Stimulated activated CD4-positive, alpha-beta T cell treated with anti-CD3 and anti-CD28 coated beads, Interleukin-1b, Interleukin-23, amount 100 ng/mL, for 4 hours (primary cell): ENCODE measurements at places on chromosomes 12 and 14.
A peak's percentile ranks its signal among the peaks of the same experiment; 100 is the strongest.

DNA sequence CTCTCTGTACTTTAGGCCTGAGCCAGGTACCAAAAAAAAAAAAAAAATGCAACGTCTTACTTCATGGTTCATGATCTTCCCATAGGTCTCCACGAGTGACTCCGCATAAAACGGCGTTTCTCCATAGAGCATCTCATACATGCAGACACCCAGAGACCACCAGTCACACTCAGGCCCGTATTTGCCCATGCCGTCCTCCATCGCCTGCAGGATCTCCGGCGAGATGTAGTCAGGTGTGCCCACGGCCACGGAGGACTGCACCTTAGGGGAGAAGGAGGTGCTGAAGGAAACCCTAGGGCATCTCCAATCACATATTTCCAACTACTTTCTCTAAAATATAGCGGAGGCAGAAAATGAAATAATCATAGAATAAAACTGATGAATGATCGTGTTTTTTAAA, 61.0 kb downstream of the AMN start:
- DNase-seq: no peak

DNA sequence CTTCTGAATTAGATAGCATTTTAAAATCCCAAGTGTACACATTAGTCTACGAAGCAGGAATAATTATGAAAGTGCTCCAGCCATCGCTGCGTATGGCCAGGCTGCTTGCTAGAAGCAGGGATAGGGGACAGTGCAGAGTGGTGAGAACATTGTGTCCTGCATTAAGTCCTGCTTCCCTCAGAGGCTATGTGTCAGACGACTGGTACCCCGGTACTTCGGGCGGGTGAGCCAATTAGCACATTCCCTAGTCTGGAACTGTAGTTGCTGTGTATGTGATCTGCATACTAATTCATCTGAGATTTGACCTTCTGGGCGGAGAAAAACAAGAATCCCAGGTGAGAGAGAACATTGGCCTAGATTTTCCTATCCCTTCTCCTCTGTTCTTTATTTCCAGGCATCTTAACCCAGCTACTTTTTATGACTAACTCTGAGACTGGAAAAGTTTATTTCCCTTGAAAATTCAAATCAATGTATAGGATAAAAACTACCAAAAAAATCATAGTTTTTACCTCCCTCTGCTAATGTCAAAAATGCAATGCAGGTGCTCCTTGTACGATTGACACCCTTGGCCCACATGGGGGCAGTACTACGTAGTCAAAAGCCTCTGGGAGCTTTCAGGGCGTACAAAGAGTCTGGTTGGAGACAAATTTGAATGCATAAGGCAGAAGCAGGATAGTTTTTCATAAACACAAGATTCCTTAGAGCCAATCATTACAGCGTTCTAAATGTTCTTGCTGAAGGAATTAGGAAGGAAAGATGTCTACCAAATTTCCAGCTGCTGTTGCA, 764.3 kb downstream of the NOVA1 start:
- no peak for DNase-seq

DNA sequence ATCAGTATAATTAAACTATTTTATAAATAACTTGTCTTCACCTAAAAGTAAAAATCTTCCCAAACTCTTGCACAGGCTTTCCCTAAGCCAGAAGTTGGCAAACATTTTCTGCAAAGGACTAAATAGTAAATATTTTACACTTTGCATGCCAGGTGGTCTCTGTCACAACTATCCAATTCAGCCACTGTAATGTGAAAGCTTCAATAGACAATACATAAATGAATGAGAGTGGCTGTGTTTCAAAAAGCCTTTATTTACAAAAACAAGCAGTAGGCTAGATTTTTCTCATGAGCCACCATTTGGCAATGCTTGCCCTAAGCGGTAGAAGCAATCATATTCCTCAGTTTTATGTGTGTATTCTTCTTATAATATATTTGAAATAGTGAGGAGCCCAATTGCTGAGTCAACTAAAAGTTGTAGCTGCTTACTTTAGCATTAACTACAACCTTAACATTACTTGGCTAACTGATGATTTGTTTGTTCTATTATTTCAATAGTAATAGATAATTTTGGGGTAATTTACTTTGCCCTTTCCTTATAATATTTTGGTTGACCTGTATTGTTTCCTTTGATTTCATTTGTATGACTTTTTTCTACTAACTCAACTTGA, 236.0 kb upstream of the SYT1 start:
- DNase-seq: no peak

- DNase-seq: no peak
These were observed 251.5 kb downstream of the FOXN3 start for GRCh38 chr14:89165189-89166181.

- no peak for DNase-seq
These were observed 6.5 kb downstream of the EPS8 start for GRCh38 chr12:15782667-15783066.

GRCh38 chr12:119130523-119130922, 48.2 kb upstream of the HSPB8 start:
- DNase-seq: no peak

- DNase-seq: no peak
These were observed 1242.2 kb upstream of the TMEM132C start for GRCh38 chr12:127024791-127025190.

- no peak for DNase-seq
These were observed 1.8 kb upstream of the TCP11L2 start for GRCh38 chr12:106300761-106301160.

- DNase-seq: peak; percentile 16
These were observed 98.7 kb downstream of the GAS2L3 start for GRCh38 chr12:100672075-100672592.

DNA sequence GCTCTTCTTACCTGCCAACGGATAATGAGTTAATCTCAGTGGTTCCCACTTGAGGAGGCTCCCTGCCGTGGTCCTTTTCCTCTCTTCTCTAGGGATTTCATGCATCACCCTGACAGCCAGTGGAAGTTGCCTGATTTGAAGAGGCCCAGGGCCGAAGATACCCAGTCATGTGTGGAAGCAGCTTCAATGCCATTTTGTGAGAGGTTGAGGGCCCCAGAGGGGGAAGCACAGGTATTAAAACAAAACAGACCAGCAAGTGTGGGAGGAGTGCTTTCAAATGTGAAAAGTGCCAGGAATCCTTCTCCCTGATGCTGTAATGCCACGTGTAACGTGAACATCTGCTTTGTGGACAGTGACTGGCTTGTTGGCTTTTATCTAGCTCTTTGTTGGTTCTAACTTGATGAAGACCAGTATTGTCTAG, 1.5 kb downstream of the TCP11L2 start:
- DNase-seq: no peak

DNA sequence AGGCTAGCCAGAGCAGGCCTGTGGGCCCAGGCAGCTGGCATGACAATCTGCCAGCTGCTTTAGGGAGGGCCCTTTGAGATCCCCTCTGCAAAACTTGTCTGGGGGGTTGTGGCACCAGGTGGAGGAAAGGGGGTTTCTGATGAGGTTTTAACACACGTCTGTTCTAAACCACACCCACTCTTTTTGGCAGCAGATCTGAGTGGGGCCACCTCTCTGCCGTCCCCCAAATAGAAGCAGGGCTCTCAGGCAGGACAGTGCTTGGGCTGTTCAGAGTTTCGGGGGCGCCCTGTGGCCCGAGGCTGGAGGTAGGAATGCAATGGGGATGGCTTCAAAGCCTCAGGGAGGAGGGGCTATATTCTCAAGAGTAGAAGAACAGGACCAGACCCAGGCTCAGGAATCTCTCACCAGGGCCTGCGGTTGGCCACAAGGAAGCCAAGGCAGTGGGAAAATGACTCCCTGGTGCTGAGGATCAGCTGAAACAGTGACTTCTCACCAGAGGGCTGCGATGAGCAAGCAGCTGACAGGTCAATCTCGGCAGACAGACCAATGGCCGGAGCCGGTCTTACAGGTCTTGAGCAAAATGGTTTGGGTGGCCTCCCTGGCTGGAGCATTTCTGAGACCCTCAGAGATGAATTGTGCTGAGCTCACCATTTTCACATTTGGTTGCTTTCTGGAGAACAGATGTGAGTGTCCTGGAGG, 1.5 kb upstream of the KRT5 start:
- no peak for DNase-seq

DNA sequence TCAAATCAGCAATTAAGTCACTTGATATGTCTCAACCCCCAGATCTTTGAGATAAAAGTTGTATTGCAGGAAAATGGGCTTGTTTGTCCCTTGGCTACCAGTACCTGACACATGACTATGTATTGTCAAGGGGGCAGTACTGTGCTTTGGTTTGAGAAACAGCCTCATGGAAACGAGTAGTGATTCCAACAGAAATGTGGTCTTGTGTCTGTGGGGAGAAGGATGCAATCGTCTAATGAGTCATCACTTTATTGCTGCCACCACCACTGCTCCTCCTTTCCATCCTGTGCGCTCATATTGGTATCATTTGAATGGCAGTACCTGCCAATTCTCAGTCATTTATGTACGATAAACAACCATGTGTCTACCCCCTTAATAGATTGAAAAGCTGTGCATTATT, 72.8 kb upstream of the ARHGAP5 start:
- DNase-seq: no peak

DNA sequence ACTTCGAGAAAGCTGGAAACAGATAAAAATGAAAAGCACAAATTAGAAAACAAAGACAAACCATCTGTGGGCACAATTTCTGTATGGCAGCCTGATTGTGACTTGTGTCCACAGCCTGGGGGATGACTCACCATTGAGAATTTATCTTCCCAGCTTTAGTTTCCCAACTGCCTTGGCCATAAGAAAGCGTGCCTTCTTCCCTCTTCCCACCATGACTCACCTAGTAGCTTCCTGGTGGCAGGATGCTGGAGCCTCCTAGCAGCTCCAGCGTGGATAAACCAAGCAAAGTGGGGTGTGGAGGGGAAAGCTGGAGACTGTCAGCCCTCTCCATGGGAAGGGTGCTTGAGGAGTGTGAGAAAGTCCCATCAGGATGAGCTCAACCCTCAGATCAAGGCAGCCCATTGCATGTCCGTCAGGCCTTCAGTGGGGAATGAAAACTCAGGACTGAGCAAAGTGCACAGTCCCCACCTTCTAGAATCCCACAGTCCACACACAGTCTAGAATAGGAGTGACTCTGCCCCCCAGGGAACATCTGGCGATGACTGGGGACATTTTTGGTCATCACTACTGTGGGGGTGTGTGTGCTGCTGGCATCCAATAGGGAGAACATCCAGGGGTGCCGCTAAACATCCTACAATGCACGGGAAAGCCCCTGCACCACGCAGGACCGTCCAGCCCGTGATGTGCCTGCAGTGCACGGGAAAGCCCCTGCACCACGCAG, 22.4 kb upstream of the SERPINA6 start:
- DNase-seq: no peak

DNA sequence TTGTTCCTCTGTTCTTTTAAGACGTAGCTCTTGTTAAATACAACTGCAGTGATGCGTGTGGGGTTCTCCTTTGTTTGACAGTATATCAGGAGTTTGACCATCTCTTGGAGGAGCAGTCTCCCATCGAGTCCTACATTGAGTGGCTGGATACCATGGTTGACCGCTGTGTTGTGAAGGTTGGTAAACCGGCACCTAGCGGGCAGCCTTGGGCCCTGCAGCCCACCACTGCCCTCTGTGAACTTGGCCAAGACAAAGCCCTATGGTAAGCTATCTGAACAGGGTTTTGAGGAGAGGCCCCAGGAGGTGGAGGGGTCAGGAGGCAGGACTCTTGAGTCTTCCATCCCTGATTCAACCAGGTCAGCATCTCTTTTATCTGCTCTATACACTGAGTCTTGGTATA, 54.6 kb upstream of the RIC8B start:
- no peak for DNase-seq

GRCh38 chr12:5588591-5588990, 156.7 kb downstream of the NTF3 start:
- DNase-seq: no peak

DNA sequence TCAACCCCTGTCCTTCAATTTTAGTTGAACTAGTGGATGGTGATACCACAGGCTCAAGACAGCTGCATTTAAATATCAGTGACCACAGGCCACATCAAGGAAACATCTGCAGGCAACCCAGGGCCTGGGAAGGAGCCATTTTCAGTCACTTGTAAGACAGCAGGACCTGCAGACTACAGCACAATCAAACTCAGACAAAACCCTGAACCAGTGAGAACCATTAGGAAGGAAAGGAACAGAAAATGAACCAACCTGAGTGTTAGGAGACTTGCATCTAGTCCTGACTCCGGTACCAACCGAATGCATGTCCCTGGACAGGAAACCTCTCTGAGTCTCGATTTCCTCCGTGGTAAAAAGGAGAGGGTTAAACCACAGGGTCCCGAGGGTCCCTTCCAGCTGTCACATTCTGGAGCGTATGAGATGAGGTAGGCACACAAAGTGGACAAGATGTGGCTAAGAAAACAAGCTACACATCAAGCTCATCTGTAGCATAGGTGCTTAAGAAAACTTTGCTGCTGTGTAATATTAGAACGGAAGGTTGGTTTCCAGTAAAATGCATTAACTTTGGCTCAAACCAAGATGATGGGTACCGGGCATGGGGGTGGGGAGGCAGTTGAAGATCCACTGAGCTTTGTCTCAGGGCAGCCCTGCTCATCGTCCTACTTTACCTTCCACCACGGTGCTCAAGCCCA, 1.6 kb upstream of the CDKN1B start:
- no peak for DNase-seq

DNA sequence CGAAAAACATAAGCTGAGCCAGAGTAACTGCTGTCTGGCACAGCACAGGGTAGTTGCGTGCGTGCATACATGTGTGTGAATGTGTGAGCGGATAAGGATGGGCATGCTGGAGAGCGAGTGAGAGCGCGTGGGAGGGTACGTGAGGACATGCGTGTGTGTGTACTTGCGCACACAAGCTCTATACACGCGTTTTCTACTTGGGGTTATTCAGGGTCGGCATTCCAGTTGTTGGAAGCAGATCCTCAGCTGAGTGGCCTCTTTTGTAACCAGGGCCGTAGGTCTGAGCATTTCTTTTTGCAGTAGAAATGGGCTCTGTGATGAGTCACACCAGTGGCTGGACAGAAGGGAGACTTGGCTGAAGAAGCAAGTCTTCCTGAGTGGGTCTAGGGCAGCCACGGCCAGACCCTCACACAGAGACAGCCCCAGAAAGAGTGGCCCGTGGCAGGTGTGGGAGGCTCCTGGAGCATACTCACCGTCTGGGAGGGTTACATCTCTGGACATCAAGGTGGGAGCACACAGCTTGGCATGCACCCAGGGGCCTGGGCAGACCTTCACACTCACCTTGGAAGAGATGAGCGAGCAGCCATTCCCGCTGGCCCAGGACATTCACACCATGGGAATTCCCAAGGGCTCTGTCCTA, 78.0 kb downstream of the LRRC74A start:
- no peak for DNase-seq

GRCh38 chr12:46523863-46524770, 151.5 kb upstream of the SLC38A2 start:
- peak; percentile 25 for DNase-seq

DNA sequence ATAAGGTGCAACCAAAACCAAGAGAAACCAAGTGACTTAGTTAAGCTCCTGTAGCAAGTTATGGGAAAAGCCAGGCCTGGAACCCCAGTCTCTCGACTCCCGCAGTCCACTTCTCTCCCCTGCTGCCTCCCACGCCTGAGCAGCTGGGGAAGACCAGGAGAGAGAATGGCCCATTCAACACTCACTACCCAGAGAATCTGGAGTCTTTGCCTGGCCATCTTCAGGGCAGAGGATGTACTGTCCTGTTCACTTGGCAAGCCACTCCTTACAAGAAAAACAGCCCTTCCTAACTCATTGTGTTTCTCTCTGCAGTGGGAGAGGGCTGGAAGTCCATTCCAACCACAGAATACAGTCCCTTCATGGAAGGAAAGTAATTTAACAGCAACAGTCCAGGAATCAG, 1.8 kb downstream of the PITPNM2 start:
- no peak for DNase-seq
